ENCODE measurements at places on chromosomes 13 and 19.

DNA sequence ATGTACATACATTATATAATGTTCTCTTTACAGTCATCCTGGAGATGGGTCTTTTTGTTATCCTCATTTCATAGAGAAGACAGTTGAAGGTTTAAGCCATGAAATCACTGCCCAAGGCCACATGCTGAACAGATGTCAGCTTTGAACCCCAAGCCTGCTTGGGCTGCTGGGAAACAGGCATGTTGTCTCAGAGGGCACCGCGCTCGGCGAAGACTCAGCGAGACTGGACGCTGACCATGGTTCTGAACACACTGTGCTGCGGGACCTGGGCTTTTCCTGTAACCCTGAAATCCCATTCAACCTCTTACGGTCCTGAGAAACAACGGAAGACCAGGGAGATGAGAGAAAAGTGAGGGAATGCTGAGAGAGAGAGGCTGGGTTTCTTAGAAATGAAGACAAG lies 27.3 kb downstream of the LRFN3 start:
- no peaks in the 10 kb centered on the region for H3K36me3 ChIP-seq
- H3K27me3 ChIP-seq = peaks cover 12% of the 10 kb centered on the region
- peaks cover 4% of the 10 kb centered on the region for H3K4me1 ChIP-seq
- peak; percentile 52 for DNase-seq
- no peak overlapping the region for H3K4me3 ChIP-seq

GRCh38 chr13:51015973-51016372 lies 95.1 kb downstream of the C13orf42 start:
- H3K27me3 ChIP-seq = no peaks in the 10 kb centered on the region
- H3K36me3 ChIP-seq = no peaks in the 10 kb centered on the region
- no peak overlapping the region for H3K27ac ChIP-seq
- no peaks in the 10 kb centered on the region for H3K4me1 ChIP-seq
- DNase-seq = no peak

GRCh38 chr13:111916201-111916600 lies 150.7 kb upstream of the SOX1 start:
- H3K4me1 ChIP-seq = 0 out of 2 replicates have a peak, but pooled peaks cover 3% of the 10 kb centered on the region
- no peaks in the 10 kb centered on the region for H3K27me3 ChIP-seq
- no peak overlapping the region for H3K4me3 ChIP-seq
- H3K36me3 ChIP-seq = no peaks in the 10 kb centered on the region
- H3K27ac ChIP-seq = no peak overlapping the region

GRCh38 chr13:79283742-79284141 lies 122.3 kb downstream of the RBM26 start:
- no peak for DNase-seq
- no peak overlapping the region for H3K27ac ChIP-seq
- H3K4me3 ChIP-seq = no peak overlapping the region
- no peaks in the 10 kb centered on the region for H3K27me3 ChIP-seq

DNA sequence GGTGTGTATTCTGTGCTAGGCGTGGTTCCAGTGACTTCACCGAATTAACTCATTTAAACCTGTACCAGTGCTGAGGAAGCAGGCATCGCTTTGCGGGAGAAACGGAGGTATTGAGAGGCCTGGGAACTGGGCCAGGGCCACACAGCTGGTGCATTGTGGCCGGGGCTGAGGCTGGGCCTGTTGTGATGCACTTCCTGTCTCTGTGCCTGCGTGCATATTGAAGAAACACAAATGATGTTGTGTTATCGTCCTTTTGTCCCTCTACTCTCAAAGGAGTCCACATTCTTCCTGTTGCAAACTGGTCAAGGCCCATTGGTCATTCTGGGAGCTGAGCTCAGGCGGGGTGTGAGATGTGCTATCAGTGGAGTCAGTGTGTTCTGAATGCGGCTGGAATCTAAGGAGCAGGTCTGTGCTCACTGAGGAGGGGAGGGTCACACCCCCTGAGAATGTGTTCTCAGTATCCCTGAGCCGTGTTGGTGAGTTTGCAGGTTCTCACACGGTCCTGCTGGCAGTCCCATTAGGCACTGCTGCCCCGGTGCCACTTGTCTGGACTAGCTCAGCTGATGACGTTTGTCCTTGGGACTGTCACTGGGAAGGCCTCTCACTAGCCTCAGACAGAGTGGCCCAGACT lies 62.1 kb downstream of the ARHGEF7 start:
- no peaks in the 10 kb centered on the region for H3K36me3 ChIP-seq
- H3K4me3 ChIP-seq = no peak overlapping the region
- H3K4me1 ChIP-seq = no peaks in the 10 kb centered on the region
- no peak for DNase-seq

GRCh38 chr13:113052971-113053370 lies 52.6 kb upstream of the F7 start:
- peaks cover 2% of the 10 kb centered on the region for H3K4me1 ChIP-seq
- H3K27me3 ChIP-seq = no peaks in the 10 kb centered on the region

DNA sequence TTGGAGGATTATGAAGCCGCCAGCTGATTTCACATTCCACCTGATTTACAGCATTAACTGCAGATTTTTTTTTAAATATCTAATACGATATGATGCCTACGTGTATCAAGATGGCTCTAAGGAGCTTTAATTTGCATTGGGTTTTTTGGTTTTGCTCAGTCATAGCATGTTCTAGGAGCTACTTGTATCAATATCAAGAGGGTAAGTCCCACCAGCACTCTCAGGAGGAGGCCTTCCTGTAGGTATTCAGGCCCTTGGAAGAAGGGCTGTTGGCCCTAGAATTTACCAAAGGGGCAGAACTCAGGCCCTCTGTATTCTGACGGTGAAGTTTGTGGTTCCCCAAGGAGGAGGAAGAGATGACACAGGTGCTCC lies 97.2 kb upstream of the IPO5 start:
- no peak for DNase-seq
- no peaks in the 10 kb centered on the region for H3K27me3 ChIP-seq
- no peaks in the 10 kb centered on the region for H3K36me3 ChIP-seq

- H3K27ac ChIP-seq = no peak overlapping the region
- H3K4me3 ChIP-seq = no peak overlapping the region
- H3K36me3 ChIP-seq = no peaks in the 10 kb centered on the region
- H3K27me3 ChIP-seq = no peaks in the 10 kb centered on the region
- no peaks in the 10 kb centered on the region for H3K4me1 ChIP-seq
Measured at GRCh38 chr19:53818756-53819155, 5.4 kb downstream of the NLRP12 start.

DNA sequence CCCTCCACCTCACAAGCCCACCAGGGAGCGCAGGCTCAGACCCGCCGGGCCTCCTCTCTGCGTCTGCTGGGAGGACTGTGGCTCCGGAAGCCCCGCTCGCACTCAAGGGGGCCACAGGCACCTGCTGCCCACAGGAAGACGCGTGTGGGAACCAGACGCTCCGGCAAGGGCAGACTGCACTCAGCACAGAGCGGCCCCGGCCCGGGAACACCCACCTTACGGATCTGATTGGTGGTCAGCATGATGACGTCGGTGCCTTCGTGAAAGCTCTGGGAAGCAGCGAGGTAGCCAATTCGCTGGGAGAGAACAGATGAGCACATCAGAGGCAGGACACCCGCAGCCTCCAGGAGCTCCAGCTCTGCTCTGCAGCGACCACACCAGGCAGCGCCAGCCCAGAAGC lies 14.6 kb downstream of the AP3D1 start:
- peaks cover 30% of the 10 kb centered on the region for H3K36me3 ChIP-seq
- H3K4me3 ChIP-seq = no peak overlapping the region
- H3K27ac ChIP-seq = no peak overlapping the region
- DNase-seq = no peak

DNA sequence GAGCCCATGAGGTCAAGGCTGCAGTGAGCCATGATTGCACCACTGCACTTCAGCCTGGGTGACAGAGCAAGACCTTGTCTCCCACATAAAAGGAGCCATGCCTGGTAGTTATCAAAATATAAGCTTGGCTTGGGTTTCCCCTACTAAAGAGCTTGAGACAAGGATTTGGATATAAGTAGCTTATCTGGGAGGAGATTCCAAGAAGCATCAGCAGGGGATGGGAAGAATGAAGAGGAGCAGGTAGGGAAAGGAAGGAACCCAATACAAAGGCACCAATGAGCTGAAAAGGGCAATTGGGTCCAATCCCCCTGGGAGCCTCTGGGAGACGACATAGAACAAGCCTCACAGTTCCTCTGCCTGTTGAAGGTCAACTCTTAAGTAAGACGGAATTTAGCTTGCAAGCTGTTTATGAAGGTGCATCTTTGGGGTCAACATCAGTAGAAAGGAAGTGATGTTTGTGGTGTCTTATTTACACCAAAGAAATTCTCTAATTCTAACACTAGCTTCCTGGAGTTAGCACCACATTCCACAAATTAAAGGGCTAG lies 7.4 kb upstream of the CLEC4G start:
- no peaks in the 10 kb centered on the region for H3K4me1 ChIP-seq
- no peak overlapping the region for H3K4me3 ChIP-seq
- no peaks in the 10 kb centered on the region for H3K27me3 ChIP-seq
- H3K36me3 ChIP-seq = no peaks in the 10 kb centered on the region
- no peak overlapping the region for H3K27ac ChIP-seq
- no peak for DNase-seq

- peak overlapping the region; percentile 89 for H3K4me3 ChIP-seq
- no peak for DNase-seq
- no peak overlapping the region for H3K27ac ChIP-seq
- H3K4me1 ChIP-seq = no peaks in the 10 kb centered on the region
- no peaks in the 10 kb centered on the region for H3K36me3 ChIP-seq
Measured at GRCh38 chr19:52786078-52786463, 520 bp downstream of the ZNF600 start.

- H3K4me1 ChIP-seq = no peaks in the 10 kb centered on the region
- no peaks in the 10 kb centered on the region for H3K27me3 ChIP-seq
- no peak overlapping the region for H3K4me3 ChIP-seq
- H3K27ac ChIP-seq = no peak overlapping the region
- DNase-seq = no peak
Measured at GRCh38 chr19:20279516-20279915, 112.5 kb downstream of the ZNF486 start.

- no peak for DNase-seq
- H3K27me3 ChIP-seq = no peaks in the 10 kb centered on the region
- H3K36me3 ChIP-seq = 0 out of 2 replicates have a peak, but pooled peaks cover 4% of the 10 kb centered on the region
- peaks cover 6% of the 10 kb centered on the region for H3K4me1 ChIP-seq
Measured at GRCh38 chr19:44847144-44848035, 1.3 kb downstream of the NECTIN2 start.

- H3K4me3 ChIP-seq = no peak overlapping the region
- no peak for DNase-seq
- H3K36me3 ChIP-seq = no peaks in the 10 kb centered on the region
- H3K4me1 ChIP-seq = no peaks in the 10 kb centered on the region
- H3K27ac ChIP-seq = no peak overlapping the region
- no peaks in the 10 kb centered on the region for H3K27me3 ChIP-seq
Measured at GRCh38 chr19:49583239-49583638, 2.1 kb downstream of the PRRG2 start.

DNA sequence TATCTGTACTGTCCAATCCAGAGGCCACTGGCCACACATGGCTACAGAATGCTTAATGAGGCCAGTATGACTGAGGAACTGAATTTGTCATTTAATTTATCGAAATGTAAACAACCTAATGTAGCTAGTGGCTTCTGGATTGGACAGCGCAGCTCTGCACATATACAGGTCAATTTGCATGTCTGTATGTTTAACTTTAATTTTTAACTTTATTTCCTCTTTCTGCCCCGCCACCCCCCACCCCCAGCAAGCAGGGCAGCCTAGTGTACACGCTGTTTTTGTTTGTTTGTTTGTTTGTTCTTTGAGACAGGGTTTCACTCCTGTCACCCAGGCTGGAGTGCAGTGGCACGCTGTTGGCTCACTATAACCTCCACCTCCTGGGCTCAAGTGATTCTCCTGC lies 15.5 kb downstream of the ZSWIM9 start:
- DNase-seq = no peak
- no peak overlapping the region for H3K27ac ChIP-seq
- no peak overlapping the region for H3K4me3 ChIP-seq
- no peaks in the 10 kb centered on the region for H3K4me1 ChIP-seq
- H3K36me3 ChIP-seq = no peaks in the 10 kb centered on the region
- no peaks in the 10 kb centered on the region for H3K27me3 ChIP-seq

DNA sequence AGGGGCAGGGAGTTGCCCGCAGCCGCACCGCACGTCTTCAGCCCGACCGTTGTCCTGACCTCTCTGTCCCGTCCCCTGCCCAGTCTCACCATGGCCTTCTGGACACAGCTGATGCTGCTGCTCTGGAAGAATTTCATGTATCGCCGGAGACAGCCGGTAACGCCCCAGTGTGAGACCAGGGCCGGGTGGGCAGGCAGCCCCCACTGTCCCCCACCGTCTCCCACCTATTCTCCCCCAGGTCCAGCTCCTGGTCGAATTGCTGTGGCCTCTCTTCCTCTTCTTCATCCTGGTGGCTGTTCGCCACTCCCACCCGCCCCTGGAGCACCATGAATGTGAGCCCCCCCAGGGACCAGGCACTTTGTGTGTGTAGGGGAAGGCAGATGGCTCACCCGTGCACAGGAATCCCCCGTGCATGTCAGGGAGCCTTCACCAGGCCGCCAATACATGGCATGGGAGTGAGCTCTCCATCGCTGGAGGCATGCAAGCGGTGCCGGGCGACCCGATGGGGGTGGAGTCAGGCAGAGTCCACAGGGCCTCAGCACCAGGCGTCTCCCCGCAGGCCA lies 1.4 kb downstream of the ABCA7 start:
- H3K27ac ChIP-seq = no peak overlapping the region
- H3K4me3 ChIP-seq = no peak overlapping the region
- peaks cover 2% of the 10 kb centered on the region for H3K4me1 ChIP-seq
- no peaks in the 10 kb centered on the region for H3K27me3 ChIP-seq

GRCh38 chr19:18072335-18072734 lies 14.4 kb downstream of the IL12RB1 start:
- H3K36me3 ChIP-seq = no peaks in the 10 kb centered on the region
- no peak overlapping the region for H3K27ac ChIP-seq
- H3K27me3 ChIP-seq = no peaks in the 10 kb centered on the region
- no peak for DNase-seq
- no peaks in the 10 kb centered on the region for H3K4me1 ChIP-seq

DNA sequence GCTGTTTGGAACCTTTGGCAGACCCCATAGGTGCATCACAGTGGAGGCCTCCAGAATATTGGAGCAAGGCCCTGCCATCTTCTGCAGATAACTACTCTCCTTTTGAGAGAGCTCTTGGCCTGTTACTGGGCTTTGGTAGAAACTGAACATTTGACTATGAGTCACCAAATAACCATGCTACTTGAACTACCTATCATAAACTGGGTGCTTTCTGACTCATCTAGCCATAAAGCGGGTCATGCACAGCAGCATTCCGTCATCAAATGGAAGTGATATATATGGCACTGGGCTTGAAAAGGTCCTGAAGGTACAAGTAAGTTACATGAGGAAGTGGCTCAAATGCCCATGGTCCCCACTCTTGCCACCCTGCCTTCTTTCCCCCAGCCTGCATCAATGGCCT lies 782.5 kb upstream of the SLITRK6 start:
- DNase-seq = no peak
- no peaks in the 10 kb centered on the region for H3K36me3 ChIP-seq
- no peak overlapping the region for H3K4me3 ChIP-seq
- H3K27me3 ChIP-seq = no peaks in the 10 kb centered on the region
- H3K27ac ChIP-seq = no peak overlapping the region

DNA sequence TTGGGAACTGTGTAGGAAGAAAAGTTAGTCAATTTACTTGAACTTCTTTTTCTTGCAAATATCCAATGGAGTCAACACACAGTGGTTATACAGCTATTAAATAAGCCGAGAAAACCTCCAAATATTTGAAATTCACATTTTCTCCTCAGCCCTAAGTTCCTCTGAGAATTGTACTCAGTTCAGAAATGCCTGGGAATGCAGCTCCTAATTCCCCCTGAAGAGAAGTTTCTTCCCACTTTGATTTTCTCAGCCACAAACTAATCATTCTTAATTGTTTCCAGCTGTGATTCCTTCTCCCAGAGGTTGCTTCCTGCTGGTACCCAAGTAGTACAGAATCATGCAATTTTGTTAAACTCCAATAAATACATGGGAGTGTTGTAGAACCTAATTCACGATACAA lies 246.1 kb upstream of the MIR17HG start:
- H3K27ac ChIP-seq = no peak overlapping the region
- no peaks in the 10 kb centered on the region for H3K27me3 ChIP-seq
- no peaks in the 10 kb centered on the region for H3K36me3 ChIP-seq
- no peak overlapping the region for H3K4me3 ChIP-seq
- no peak for DNase-seq

Data from iPS DF 6.9 (cell line).